ENCODE measurements at places on chromosomes 1 and 21.

DNA sequence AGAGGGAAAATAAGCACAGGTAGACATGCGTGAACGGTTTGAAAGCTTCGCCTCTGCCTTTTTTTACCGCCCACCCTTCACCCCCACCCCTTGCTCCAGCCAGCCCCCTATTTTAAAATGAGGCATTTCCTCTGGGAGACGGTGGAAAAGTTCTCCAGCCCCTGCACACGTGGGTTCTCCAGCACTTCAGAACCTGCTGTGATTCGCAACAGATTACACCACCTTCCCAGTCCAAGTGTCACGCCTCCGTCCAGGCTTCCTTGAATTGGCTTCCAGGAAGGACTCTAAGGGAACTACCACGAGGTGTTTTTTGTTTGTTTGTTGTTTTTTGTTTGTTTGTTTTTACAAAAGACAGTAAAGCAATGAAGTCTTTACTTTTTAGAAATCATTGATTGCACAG is 2.6 kb downstream of the LRRC7 start:
- no peak for DNase-seq

GRCh38 chr1:226009650-226010044 is 10.5 kb upstream of the SDE2 start:
- peak; percentile 31 for DNase-seq

DNA sequence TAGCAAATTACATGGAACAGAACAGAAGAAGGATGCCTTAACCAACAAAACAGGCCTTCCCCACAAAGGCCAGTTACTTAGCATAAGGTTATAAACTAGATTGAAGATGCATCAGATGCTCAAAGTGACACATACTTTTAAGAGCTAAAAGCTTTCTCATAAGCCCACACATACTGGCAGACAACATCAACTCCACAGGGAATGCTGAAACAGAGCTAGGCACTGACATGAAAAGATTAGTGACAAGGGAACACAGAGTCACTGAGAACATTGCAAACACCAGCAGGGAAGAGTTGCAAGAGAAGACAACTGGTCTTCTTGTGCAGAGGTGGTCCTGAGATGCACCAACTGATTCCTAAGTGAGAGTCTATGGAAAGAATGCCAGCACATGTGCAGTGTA is 6.9 kb downstream of the TTC13 start:
- DNase-seq = no peak

GRCh38 chr1:230892018-230892491 is 23.7 kb upstream of the C1orf198 start:
- no peak for DNase-seq

DNA sequence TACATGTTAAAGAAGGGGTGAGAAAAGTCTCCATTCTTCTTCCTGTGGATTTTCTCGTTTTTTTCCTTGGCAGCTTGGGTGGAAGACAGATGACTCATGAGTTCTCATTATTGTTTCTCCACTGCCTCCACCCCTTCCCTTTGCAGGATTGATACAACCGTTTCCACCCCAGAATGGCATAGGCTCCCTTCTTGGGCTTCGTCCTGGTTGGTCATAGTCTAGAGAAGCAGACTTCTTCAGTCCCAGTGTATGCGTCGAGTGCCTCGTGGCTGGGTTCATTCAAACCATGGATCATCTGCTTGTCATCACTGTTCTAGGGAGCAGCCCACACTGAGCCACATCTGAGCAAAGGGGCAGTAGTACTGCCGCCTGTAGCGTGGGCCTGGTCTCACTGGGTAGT is 13.7 kb downstream of the PTGFRN start:
- no peak for DNase-seq

Data from erythroblast (primary cell).